ENCODE measurements at places on chromosomes 5 and 9.

- no peak for DNase-seq
- no peak overlapping the region for H3K4me3 ChIP-seq
- no peaks in the 10 kb centered on the region for H3K4me1 ChIP-seq
- no peaks in the 10 kb centered on the region for H3K27me3 ChIP-seq
These were observed 10.8 kb downstream of the RMI1 start for GRCh38 chr9:83991355-83991754.

DNA sequence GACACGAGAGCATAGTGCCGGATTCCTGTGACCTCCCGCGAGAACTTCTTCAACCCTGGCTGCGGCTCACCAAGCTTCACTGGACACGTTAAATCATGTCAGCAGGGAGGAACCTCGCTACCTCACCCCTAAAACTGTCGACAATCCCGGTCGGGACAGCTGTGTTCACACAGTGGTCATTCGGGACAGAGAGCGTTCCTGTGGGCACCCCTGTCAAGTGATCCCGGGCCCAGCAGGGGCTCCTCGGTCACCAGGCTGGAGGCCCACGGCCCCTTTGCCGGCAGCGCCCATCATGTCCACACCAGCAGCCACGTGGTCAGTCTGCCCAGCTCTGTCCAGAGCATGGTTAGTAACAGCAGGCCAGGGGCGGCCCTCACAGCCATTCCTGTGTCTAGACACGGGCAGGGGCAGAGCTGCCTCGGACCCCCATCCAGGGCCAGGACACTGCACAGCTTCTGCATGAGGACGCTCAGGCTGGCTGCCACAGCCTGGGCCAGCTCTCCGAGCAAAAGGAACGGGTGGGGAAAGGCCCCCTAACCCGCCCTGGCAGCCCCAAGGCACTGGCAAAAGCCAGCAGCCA, 3.5 kb downstream of the INPP5E start:
- no peaks in the 10 kb centered on the region for H3K4me1 ChIP-seq
- H3K27me3 ChIP-seq, result no peaks in the 10 kb centered on the region
- no peak for DNase-seq
- no peaks in the 10 kb centered on the region for H3K36me3 ChIP-seq

DNA sequence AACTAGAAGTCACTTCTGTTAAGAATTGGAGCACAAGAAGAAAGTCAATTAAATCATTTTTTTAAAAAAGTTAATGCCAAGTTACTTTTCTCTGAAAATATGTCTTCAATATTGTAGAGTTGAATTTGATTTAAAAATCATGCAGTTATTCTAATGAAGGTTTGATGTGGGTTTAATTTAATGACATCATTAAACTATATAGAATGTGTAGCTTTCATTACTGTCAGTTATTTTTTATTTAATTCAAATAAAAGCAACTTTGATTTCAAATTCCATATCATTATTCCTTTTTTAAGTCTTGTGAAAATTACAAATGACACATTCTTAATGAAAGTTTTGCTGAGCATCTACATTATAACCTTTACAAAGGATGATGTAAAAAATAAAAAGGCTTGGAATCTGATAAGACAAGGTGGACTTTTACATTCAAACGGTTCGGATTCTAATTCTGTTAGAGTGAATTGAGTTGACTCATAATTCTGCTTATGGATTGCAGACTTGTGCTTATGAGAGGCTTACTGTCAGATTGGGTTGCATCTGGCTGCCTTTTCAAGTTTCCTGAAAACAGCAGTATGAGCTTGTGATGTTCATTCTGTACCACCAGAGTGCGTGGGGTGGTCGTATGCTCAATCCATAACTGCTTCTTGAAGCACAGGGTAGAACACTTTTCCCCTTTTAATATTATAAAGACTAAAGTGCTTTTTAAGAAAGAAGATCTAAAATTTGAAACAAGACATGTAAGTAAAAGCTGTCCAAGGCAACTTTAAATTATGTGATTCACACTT, 253.0 kb upstream of the ARRDC3 start:
- no peaks in the 10 kb centered on the region for H3K27me3 ChIP-seq
- H3K4me1 ChIP-seq, result no peaks in the 10 kb centered on the region
- no peak overlapping the region for H3K27ac ChIP-seq
- no peak overlapping the region for H3K4me3 ChIP-seq
- peak; percentile 39 for DNase-seq

- H3K27ac ChIP-seq, result no peak overlapping the region
- H3K27me3 ChIP-seq, result no peaks in the 10 kb centered on the region
- H3K4me3 ChIP-seq, result no peak overlapping the region
- DNase-seq, result no peak
- no peaks in the 10 kb centered on the region for H3K36me3 ChIP-seq
These were observed 27.7 kb upstream of the ZNF622 start for GRCh38 chr5:16493261-16493660.

DNA sequence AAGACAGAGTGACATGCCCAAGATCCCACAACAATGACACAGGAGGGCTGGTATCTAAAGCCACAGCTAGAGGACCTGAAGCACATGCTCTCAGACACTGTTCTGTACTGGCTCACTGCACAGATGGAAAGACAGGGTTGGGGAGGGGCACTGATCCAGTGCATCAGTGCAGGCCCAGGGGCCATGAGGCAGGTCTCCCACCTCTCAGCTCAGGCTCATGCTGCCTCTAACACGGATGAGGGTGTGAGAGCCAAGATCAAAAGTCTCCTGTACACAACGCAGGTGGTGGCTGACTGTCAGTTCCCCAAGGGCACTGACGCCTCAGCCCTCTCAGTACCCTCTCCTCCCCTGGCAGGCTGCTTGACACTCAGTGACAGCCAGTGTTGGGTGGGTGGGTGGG, 10.9 kb downstream of the RAPGEF1 start:
- no peak overlapping the region for H3K4me3 ChIP-seq
- DNase-seq, result no peak
- H3K36me3 ChIP-seq, result no peaks in the 10 kb centered on the region
- H3K27ac ChIP-seq, result no peak overlapping the region

DNA sequence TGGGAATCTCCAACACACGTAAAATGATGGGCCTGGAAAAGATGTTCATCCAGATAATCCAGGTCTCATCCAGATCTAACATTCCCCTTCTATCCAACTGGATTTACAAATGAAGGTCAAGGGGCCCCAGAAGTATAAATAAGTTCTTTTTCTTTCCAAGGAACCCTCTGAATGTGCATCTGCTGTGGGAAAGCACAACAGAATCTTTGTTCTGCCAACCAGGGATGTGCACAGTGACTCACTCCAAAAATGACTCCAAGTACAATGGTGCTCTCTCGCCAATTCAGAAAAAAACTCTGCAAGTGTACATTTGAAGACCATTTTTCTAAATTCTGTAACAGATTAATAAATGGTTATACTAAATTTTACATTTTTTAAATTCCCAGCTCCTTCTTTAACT, 12.4 kb downstream of the RAPGEF6 start:
- no peak overlapping the region for H3K27ac ChIP-seq
- no peak for DNase-seq
- H3K4me1 ChIP-seq, result no peaks in the 10 kb centered on the region

DNA sequence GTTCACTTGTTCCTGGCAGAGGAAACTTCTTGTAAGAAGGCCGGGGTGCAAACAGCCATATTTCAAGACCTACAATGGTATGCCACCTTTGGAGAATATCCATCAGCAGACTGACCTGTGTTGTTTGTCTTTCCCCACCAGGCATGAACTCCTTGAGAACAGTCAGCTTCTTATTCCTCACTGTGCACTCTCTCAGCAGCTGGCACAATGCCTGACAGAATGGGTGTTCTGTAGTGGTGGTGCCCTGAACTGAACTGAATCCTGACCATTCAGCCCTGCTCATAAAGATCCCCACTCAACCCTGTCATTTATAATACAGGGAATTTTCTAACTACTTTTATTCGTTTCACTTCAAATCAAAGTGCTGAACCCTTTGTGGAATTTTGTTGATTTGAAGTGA, 206.9 kb downstream of the COX7C start:
- no peaks in the 10 kb centered on the region for H3K27me3 ChIP-seq
- no peaks in the 10 kb centered on the region for H3K4me1 ChIP-seq
- no peak for DNase-seq
- no peak overlapping the region for H3K4me3 ChIP-seq
- H3K36me3 ChIP-seq, result no peaks in the 10 kb centered on the region
- no peak overlapping the region for H3K27ac ChIP-seq

- H3K4me1 ChIP-seq, result no peaks in the 10 kb centered on the region
- H3K27me3 ChIP-seq, result no peaks in the 10 kb centered on the region
- no peak for DNase-seq
These were observed 46.9 kb downstream of the MAP1B start for GRCh38 chr5:72154076-72154756.
